ENCODE measurements at places on chromosomes 12 and 14.

GRCh38 chr14:22491683-22492621 lies 97.1 kb downstream of the DAD1 start:
- no peak for DNase-seq

DNA sequence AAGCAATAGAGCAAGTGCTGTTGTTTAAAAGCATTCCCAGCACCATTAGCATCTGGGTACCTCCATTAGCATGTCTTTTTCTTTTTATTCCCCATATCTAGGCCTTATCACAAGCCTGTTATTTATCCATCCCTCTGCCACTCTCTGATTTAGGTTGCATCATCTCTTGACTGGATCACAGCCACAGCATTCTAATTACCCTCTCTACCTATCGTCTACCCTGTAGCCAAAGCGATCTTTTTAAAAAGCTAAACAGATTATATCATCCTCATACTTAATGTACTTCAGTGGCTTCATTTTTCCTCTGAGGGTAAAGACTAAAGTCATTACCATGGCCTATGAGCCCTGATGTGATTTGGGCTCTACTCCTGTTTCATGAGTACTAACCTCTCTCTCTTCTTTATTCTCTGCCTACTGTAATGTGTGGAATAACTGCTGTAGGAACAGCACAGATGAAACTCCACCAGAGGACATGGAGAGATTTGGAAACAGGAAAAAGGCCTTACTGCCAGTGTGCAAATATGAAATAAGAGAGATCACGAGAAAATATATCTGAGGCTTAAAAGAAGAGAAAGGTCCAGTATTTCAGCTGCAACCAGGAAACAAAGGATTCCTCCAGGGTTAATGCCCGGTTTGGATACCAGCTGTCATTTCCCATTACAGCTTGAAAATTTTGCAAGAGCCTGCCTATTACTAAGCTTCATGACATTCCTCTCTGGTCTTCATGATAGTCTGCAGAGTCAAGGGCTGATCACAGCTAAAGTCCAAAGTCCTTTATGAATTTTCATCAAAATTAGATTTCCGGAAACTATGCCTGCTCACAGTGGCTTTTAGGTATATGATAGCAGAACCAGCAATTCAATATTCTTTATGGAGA lies 422.5 kb upstream of the PDE3A start:
- peak; percentile 65 for DNase-seq

DNA sequence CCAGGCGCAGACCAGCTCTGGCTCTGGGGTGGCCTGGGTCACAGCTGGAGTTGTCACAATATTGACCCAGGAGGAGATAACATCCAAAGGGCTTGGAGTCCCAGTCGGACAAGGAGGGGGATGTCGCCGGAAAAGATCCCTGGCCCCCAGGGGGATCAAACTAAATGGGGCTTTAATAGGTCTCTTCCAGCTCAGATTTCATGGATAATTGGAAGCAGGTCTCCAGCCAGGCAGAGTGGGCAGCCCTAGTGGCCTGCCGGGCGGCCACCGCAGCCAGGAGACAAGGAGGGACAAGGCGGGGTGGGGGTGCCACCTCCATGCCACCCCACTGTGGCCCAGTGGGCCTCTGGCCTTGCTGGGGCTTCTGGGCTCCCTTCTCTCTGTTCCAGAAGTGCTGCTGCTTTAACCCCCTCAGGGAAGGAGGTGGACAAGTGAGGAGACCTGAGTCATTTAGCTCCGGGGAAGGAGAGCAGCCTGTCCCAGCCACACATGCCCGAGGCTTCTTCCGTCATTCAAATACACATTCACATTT lies 23.1 kb upstream of the PGF start:
- no peak for DNase-seq

GRCh38 chr12:40012711-40013110 lies 93.2 kb downstream of the SLC2A13 start:
- DNase-seq: no peak

DNA sequence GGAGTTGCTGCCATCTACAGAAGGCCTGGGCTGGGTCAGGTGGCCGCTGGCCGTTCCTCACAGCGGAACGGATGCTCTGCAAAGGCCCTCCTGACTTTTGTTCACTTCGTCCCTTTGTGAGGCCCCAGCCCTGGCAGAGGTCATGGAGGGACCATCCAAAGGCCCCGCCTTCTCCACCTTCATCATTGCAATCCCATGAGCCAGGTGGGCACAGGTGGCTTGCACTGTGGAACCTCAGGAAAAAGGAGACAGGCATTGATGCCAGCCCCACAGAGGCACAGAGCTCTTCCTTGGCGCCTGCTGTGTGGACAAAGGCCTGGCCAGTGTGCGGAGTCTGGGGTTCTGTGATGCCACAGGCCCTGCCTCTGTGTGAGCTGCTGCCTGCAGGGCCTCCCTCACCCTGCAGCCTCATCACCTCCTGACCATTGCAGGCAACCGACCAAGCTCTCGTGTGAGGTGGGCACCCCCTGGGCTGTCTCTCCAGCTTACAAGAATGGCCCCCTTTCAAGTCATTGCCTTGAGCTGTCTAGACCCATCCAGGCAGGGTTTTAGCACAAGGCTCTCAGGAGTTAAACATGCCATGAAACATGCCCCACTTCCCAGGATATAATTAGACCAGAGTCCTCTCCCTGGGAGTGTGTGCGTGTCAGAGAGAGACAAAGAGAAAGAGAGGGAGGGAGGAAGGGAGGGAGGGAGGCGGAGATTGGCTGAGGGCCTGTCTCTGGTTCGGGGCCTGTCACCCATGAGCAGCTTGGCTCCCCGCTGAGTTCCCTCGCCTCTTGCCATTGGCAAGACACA lies 19.3 kb downstream of the NFKBIA start:
- peak; percentile 89 for DNase-seq

- no peak for DNase-seq
Observed at GRCh38 chr14:61362072-61362750, 40.8 kb downstream of the PRKCH start.

DNA sequence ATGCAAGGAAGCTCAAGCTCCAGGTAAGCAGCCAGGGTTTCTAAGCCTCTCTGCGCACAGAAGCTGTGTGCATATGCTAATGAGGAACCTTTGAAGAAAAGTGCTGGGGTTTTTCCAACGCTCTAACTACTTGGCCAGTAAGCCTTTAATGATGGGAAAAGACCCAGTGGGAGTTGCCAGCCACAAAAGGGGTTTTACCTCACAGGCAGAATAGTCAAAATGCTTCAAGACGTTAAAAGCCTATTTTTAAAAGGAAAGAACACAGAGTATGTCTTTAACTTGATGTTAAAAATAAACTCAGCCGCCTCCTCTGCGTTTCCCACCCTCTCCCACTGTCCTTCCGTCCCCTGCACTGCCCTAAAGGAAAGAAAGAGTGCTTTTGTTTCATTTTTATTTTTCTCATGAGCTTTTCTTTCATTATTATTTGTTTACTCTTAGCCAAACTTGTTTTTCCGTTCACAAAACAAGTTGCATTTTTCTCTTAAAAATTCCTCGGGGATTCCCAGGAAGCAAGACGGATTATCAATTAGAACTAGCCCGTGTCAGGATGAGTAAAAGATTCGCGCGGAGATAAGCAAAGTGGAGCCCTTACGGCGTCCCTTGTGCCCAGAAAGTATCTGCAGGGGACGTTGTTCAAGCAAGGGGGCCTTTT lies 209.8 kb upstream of the NUDT4 start:
- no peak for DNase-seq

GRCh38 chr12:30110958-30111586 lies 327.3 kb upstream of the TMTC1 start:
- no peak for DNase-seq

GRCh38 chr12:113955109-113955970 lies 10.8 kb downstream of the RBM19 start:
- DNase-seq: no peak

GRCh38 chr12:45981075-45981837 lies 9.1 kb downstream of the SCAF11 start:
- DNase-seq: no peak

GRCh38 chr12:76462668-76463224 lies 96.8 kb downstream of the OSBPL8 start:
- DNase-seq: peak; percentile 43

DNA sequence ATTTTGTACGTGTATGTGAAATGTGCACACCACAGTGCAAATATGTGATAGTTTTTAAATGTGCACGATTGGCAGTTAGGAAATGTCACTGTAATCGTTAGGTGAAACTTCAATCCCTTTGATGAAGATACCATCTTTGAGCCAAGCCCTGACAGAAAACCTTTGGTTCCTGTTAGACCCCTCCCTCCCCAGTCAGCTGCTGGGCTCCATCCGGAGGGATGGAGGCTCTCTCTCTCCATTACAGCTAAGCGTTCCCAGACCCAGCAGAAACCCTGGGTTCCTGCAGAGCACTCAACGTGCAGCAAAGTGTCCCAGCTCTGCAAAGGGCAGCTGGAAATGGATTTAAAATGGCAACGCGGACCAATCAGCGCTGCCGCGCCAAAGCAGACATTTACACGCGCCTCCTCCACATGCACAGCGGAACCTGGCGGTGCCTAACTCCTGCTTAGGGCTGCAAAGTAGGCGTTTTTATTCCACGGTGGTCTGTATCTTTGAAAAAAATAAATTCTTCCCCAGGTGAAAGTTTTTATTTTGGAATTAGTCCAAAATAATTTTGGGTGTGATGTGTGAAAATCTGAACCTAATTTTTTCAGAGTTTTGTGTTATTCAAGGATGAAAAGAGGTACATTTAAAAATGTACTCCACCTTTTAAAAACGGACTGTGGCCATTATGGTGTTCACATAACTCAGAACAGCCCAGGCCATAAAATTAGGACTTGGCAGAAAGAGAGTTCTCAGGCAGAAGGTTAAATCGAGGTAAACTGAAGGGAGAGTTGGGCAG lies 1.4 kb upstream of the HMGA2 start:
- no peak for DNase-seq

GRCh38 chr14:75559045-75559444 lies 19.4 kb upstream of the FLVCR2 start:
- no peak for DNase-seq

GRCh38 chr14:89288114-89288513 lies 128.9 kb downstream of the FOXN3 start:
- DNase-seq: no peak

DNA sequence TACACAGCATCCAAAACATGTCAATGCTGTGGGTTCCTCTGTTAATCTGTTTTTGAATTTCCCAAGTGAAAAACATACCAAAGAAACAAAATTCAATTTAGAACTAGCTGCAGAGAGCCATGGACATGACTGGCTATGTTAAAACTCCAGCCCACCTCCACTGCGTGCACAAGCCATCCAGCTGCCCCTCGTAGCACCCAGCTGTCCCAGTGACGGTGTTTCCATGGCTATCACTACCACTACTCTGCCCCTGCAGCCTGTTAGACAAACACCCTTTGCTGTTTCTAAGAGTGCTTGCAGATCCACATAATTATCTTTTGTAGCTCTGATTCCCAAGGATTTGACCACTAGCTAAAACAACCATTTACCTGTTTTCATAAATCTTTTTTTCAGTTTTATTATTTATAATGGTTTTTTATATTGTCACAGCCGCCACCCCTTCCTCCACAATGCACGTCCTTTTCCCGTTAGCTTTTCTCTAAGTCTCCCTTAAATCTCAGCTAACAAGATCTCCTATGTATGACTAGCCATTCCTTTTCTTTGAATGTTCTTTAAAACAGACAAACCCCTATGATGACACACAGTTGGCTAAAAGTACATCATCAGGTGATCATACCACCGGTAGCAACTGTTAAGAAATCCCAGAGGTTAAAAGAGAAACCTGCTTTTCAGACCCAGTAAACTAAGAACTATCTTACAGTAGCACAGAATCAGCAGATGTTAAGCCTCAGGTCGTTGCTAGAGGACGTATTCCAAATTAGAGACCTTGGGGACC lies 37.8 kb upstream of the NAA30 start:
- no peak for DNase-seq

GRCh38 chr14:62179367-62180018 lies 417.3 kb downstream of the SNAPC1 start:
- DNase-seq: peak; percentile 90

DNA sequence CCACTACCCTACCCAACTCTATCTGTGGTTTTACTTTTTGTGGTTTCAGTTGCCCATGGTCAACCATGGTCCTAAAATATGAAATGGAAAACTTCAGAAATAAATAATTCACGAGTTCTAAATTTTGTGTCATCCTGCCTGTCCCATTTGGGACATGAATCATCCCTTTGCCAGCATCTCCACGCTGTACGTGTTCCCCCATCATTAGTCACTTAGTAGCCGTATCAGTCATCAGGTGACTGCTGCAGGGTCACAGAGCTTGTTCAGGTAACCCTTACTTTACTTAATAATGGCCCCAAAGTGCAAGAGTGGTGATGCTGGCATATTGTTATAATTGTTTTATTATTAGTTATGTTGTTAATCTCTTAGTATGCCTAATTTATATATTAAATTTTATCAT lies 209.9 kb downstream of the ITPR2 start:
- DNase-seq: no peak

DNA sequence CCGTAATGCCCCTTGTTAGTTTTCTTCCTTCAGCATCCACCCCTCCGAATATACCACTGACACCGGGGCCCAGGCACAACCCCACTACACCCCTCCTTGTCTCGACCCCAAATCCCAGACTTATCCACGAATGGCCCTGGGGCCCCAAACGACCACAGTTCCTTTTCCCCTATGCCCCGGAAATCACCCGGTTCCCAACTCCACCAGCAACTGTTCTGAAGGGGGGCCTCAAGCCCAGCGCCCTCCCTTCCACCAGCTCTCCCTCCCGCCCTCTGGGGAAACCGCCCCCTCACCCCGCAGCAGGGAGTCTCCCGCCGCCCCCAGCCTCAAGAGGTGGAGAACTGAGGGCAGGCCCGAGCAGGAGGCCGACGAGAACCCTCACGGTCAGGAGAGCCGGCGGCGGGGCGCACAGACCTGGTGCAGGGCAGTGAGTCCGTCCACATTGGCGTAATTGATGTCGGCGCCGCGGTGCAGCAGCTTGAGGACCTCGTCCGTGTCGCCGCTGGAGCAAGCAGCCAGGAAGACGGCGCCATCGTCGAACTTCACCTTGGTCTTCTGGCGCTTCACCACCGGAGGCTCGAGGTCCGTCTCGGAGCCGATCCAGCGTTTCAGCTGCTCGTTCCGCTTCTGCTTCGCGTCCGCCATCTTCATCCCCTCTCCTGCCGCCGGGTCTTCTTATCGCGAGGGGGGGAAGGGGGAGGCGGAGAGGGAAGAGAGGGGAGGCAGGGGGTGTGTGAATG lies 446 bp downstream of the PPP1R12A start:
- peak; percentile 34 for DNase-seq

- peak; percentile 3 for DNase-seq
Observed at GRCh38 chr12:12563290-12563928, 746 bp upstream of the DUSP16 start.

DNA sequence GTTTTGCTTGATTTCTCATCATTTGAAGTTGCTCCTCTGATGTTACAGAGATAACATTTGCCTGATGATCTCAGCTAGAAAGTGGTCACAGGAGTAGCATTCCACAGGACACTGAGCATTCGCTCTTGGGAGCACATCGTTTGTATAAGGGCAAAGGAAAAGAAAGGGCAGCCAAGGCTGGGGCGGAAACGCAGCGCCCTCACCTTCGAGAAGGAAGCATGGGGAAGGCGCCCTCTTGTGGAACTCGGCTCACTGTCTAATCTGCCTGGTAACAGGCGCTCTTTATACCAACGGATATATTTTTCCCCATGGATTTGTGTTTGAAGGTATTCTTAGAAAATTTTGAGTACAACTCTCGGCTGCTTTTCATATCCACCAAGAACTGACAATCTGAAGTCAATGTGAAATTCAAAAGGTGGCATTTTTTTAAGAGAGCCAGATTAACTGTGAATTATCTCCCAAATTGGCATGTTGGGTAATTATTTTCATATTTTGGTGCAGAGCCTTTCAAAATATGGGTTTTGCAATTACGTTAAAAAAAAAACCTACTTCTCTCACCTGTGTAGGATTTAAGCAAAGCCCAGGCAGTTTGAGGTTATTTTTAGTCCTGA lies 172.7 kb downstream of the CAND1 start:
- peak; percentile 77 for DNase-seq

All from AG10803 (cell line).